ENCODE measurements at places on chromosomes 7 and 10.

DNA sequence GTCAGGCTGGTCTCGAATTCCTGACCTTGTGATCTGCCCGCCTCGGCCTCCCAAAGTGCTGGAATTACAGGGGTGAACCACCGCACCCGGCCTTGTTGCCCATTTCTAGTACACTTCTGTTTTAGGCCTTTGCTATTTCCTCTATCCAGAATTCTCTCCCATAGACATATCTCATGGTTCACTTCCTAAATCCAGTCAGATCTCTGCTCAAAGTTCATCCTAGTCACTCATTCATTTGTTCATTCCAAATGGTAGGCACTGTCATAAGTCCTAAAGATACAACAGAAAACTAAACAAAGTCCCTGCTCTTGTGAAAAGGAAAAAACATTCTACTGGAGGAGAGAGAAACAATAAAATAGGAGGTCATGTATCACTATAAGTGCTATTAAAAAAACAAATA lies 2.4 kb upstream of the MOSPD3 start:
- DNase-seq, result no peak

DNA sequence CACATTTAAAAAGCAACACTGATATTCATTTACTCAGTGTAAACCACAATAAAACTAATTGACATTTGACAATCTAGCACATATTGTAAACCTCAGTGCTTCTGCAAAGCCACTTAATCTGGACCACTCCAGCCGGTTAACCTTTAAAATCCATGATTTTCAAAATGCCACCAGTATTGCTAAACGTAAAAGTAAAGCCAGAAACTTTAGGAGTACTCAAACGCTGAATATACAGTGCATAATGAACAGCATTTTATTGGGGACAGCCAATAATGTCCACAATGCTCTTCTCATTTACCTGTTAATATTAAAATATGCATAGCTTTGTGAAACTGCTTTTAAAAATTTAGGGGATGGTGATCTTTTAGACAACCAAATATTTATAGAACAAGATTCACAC lies 10.8 kb downstream of the HNRNPA2B1 start:
- DNase-seq, result no peak

DNA sequence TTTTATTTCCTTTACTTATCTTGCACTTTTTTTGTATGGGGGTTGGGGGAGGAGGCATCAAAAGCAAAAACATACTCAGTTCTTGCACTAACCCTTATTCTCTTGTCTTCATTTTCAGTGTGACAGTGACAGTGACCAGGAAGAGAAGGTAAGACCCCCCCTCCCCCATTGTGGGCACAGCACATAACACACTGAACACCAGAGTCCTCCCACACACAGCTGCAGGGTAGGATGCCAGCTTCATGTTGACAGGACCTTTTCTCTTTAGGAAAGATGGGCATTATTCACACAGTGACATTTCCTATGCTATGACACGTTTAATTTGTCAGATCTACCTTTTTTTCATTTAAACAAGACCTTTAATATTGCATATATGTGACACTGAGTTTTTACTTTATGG lies 696.3 kb upstream of the GALNT17 start:
- DNase-seq, result no peak

DNA sequence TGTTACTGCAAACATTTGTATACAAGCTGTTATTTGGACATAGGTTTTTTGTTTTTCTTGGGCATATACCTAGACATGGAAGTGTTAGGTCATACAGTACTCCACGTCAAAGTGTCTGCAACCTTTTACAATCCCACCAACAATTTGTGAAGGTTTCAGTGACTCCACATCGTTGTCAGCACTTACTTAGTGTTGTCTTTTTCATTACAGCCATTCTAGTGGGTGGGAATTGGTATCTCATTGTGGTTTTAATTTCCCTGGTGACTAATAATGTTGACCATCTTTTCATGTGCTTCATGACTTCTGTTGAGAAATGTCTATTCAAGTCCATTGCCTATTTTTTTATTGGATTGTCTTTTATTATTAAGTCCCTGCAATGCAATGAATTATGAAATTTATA lies 95.0 kb downstream of the UBE3C start:
- DNase-seq, result no peak

GRCh38 chr10:45580371-45581215 lies 92.0 kb downstream of the ZFAND4 start:
- DNase-seq, result peak; percentile 20

- no peak for DNase-seq
Observed at GRCh38 chr10:49207936-49208487, 19.8 kb upstream of the TMEM273 start.
